ENCODE measurements at places on chromosomes 11 and 22. TPM values are rescaled to one million over a fixed set of nuclear protein-coding genes. Genes with fewer than 3 reads are reported as not detected.

GRCh38 chr11:8932564-8933180 is at the start of gene C11orf16:
C11orf16 (minus strand) TSS chr11:8932947; CDS start chr11:8932308, 639 bp downstream.
- no peak for DNase-seq

IGF2 gene
- total RNA-seq, result 148 TPM

B3GAT3 gene
- 42.0 TPM for total RNA-seq

RASL10A gene
- total RNA-seq, result 1.9 TPM

LINC01488 gene
- not detected for total RNA-seq

APOC3 gene
- total RNA-seq, result 2.2 TPM

- DNase-seq, result no peak
These were observed 9.7 kb downstream of the CLMP start for GRCh38 chr11:123185326-123185725.

- no peak for DNase-seq
These were observed 6.9 kb upstream of the COPB1 start for GRCh38 chr11:14506532-14506931.

DNA sequence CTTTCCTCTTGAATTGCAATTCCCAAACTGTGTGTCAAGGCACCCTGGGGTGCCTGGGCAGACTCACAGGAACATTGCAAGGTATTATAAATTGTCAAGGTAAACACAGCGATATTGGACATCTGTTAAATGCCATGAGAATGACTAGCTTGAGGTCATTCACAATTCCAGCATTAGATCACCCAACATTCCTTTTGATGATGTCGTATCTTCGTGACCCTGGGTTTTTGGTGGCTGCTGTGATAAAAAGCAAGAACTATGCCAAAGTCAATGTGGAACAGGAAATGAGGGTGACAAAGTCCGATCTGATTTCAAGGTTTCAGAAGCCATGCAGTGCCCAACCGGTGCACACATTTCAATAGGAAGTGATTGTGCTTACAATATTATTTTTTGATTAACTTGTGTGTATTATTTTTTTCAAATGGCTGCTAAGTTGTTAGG is 458.4 kb downstream of the MIAT start:
- no peak for DNase-seq

CRYBB3 gene
- total RNA-seq, result not detected

DNA sequence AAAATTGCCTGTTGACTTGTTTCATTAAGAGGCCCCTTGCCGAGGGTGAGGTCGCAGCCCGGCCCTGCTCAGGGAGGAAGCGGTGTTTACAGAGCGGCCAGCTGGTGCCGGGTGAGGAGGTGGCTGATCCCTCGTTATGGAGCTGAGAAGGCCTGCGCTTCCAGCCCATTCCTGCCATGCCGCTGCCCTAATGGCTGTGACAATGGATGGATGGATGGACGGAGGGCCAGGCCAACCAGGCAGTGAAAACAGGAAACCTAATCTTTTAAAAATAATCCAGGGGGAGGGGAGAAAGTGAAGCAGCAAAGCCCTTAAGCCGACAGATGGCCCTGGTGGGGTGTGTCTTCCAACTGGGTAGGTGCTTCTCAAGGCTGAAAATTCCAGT is 38.5 kb downstream of the BCR start:
- DNase-seq, result no peak

DNA sequence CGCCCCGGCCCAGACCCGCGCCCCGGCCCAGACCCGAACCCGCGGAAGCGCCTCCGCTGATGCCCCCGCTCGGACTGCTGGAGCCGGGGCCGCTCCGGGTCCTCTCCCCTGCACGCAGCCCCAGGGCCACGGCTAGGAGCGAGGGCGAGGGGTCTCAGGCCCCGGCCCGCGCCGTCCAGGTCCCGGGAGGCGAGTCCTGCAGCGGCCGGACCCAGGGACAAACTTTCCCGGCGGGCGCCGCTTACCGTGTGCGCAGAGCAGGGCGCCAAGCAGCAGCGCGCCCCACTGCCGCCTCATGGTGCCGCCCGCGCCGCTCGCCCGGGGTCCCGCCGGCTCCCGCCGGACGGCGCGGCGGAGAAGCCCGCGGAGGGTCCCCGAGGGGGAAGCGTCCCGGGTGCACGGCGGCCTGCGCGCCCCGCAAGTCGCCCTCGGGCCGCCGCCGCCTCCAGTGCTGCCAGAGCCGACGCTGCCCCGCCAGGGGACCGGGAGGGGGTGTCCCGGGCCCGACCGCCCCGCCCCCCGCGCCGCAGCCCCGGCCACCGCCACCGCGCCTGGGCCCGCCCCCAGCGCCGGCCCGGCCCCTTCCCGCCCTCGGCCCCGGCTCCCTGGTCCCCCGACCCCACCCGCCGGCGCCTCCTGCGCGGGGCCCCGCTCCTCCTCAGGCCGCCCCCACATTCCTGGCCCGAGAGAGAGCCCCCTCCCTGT is at the start of gene LRP4:
Gene LRP4, minus strand, starts transcription at position 468 of the 705 bp plus-strand sequence. Its CDS starts 171 bp downstream, at position 297.
- DNase-seq, result no peak

TSPAN18 gene
- 14.2 TPM for total RNA-seq

DNA sequence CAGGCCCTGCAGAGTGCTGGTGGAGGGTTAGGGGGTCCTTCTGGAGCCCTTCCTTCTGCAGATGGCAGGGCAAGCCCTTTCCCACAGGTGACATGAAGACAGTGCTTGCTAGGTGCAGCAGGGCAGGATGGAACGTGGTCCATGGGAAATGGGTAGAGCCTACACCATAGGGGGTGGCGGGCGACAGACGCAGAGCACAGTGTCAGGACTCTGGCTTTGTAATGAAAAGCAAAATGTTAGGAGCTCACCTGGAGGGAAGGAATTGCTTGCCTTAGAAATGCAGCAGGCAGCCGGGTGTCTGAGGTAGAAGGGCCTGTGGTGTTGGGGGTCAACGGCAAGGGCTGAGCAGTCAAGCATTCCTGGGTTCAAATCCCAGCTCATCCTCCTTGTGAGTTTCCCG is 54.9 kb downstream of the ARHGAP8 start:
- DNase-seq, result no peak

DNA sequence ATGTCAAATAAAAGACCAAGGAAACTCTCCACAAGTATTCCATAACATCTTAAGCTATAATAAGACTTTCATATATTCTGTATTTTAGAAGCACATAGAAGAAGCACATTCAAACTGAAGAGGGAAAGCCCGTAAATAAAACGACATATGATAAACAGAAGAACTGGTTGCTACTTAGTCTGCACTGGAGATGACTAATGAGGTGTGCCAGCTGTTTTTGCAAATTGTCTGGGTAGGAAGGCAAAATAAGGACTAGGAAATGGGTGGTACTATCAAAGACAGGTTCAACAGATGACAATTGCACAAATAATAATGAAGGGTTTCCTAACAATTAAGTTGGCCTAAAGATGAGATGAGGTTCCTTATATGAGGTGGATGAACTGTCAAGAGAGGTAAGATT is 593.2 kb upstream of the CCDC179 start:
- DNase-seq, result no peak

ASRGL1 gene
- total RNA-seq, result 22.6 TPM

- DNase-seq, result no peak
These were observed 37.7 kb upstream of the GNB1L start for GRCh38 chr22:19892257-19892879.

GRCh38 chr11:68255526-68255925 is 16.2 kb downstream of the C11orf24 start:
- no peak for DNase-seq

GRCh38 chr22:31173386-31174145 is 13.6 kb downstream of the RNF185 start:
- no peak for DNase-seq

DNA sequence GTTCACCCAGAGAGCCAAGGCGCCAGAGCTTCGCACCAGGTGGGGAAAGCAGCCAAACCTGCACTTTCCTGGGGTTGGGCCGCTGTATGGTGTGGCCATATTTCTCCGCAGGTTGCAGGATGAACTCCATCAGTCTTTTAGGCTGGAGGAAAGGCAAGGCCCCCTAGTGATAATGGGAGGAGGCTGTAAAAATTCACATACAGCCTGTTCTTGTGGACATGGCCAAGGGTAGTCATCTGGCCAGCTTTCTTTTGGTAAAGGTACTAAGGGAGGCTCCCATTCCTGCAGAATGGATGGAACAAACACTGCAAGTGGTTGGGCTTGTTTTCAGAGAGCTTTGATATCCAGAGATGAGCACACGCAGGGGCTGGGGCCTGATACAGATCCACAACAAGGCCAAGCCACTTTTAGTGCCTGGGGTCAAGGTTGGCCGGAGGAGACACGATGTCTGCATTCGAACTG is 29.6 kb downstream of the C22orf31 start:
- no peak for DNase-seq

DNA sequence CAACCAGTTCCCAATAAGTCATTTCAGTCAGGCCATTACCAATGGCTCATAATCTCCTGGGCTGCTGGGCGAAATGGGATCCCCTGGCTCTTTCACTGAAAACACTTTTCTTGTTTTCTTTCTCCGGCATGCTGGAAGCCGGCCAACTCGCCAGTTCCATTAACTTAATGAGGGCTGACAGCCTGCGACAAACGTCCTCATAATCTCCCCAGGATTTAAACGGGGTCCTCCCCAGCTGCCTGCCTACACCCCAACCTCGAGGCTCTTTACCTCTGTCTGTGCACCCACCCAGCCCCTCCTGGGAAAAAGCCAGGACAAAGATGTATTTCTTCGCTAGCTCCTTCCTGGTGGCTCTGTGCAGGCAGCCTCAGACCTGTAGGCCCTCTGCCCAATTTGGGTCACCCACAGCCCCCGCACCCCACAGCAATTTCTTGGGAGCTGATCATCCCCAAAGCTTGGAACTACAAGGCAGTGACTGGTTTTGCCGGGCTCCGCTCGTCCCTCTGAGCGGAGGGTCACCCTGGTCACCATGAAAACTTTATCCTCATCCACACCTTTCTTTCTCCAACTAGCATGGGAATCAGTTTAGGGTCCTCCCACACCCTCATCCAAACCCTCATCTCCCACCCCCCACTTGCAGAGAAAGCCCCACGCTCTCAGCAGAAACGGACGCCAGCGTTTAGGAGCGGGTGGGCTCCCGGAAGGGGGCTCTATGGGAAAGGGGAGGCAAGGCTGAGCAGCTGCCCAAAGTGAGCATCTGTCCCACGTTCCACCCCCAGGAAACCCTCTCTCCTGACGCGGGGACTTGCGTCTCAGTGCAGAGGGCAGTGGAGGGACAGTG is 51.1 kb upstream of the KCNQ1OT1 start:
- DNase-seq, result no peak

CCDC87 gene
- not detected for total RNA-seq

- no peak for DNase-seq
These were observed 4.7 kb downstream of the API5 start for GRCh38 chr11:43316451-43316850.
